ENCODE measurements at places on chromosomes 16 and 17.

DNA sequence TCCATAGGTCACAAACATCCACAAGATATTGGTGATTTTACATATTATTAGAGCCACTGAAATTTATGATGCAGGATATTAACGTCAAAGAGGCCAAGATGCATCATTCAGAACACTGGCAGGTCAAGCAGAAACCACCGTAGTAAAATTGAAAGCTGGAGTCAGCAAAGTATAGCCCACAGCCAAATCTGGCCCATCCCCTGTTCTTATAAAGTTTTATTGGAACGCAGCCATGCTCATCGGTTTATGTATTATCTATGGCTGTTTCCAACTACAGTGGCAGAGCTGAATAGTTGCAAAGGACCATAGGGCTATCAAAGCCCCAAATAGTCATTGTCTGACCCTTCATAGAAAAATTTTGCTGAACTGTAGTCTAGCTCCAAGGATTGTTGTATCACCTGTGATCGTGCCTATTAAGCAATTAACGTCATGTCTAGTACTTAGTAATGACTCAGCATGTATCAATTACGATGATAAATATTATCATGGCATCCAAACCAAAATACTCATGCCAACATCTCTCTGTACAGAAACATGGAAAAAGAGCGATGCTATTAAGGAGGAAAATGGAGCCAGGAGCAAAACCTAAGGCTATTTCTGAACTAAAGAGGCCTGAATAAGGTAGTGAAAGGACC is 165.6 kb downstream of the IRX3 start:
- DNase-seq: no peak

DNA sequence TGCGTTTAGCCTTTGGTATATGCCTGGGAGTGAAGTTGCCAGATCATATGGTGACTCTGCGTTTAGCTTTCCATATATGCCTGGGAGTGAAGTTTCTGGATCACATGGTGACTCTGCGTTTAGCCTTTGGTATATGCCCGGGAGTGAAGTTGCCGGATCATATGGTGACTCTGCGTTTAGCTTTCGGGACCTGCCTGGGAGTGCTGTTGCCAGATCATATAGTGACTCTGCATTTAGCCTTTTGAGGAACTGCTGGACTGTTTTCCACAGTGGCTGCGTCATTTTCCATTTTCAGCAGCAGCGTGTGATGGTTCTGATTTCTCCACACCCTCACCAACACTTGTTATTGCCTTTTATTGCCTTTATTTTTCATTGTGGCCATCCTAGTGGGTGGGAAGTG is 73.0 kb downstream of the OR1D5 start:
- DNase-seq: no peak

GRCh38 chr16:77191259-77191969 is 424 bp downstream of the MON1B start:
- no peak for DNase-seq

- DNase-seq: no peak
Observed at GRCh38 chr17:13601322-13601775, 380 bp downstream of the HS3ST3A1 start.

- no peak for DNase-seq
Observed at GRCh38 chr16:9040800-9041412, 50.5 kb upstream of the HAPSTR1 start.

- no peak for DNase-seq
Observed at GRCh38 chr16:87406495-87407088, 14.5 kb downstream of the MAP1LC3B start.

DNA sequence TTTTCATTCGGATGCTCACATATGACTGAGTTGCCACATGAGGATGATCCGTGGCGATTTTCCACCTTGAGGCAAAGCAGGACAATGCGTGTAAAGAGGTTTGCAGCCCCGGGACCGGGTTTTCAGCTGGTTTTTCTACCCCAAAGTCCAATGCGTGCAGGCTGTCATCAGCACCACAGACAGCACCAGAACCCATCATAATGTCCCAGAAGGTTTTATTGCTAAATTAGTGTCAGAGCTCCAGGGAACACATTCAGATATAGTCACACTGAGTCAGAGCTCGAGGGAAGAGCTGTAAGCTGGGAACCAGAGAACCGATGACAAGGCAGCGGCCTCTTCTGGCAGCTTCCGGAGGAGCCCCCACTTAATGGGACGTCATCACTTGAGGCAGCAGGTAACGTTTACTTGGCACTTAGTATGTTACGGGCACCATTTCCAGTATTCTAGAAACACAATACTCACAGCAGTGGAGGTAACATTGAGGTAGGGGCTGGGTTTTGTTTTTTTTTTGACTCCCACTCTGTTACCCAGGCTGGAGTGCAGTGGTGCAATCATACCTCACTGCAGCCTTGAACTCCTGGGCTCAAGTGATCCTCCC is 8.9 kb upstream of the NAGPA start:
- DNase-seq: no peak

GRCh38 chr16:25176136-25176535 is 40.6 kb upstream of the AQP8 start:
- DNase-seq: no peak

GRCh38 chr17:16912021-16912962 is 59.6 kb downstream of the TNFRSF13B start:
- DNase-seq: no peak

GRCh38 chr17:12979826-12980500 is 37.9 kb downstream of the ELAC2 start:
- no peak for DNase-seq

- no peak for DNase-seq
Observed at GRCh38 chr16:19175492-19176262, 7.6 kb downstream of the SYT17 start.

GRCh38 chr16:79165506-79165905 is 435.0 kb downstream of the MAF start:
- DNase-seq: peak; percentile 42

GRCh38 chr17:77455111-77455890 is 314.5 kb downstream of the SEC14L1 start:
- no peak for DNase-seq

DNA sequence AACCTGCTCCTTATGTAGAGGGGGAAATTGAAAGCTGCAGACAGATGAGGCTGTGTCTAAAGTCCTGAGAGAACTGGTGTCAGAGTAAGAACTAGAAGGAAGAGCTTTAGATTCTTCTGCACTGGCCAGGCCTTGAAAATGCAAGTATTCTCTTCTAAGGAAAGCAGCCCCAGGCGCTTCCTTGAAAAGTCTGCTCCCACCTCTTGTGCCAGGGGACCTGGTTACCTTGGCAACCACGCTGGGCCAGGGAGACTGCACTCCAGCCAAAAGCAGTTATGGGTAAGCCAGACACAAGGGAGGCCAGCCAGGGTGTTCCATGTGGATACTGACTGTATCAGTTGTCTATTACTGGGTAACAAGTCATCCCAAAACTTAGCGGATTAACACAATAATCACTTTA is 228.6 kb upstream of the SDK2 start:
- DNase-seq: no peak

DNA sequence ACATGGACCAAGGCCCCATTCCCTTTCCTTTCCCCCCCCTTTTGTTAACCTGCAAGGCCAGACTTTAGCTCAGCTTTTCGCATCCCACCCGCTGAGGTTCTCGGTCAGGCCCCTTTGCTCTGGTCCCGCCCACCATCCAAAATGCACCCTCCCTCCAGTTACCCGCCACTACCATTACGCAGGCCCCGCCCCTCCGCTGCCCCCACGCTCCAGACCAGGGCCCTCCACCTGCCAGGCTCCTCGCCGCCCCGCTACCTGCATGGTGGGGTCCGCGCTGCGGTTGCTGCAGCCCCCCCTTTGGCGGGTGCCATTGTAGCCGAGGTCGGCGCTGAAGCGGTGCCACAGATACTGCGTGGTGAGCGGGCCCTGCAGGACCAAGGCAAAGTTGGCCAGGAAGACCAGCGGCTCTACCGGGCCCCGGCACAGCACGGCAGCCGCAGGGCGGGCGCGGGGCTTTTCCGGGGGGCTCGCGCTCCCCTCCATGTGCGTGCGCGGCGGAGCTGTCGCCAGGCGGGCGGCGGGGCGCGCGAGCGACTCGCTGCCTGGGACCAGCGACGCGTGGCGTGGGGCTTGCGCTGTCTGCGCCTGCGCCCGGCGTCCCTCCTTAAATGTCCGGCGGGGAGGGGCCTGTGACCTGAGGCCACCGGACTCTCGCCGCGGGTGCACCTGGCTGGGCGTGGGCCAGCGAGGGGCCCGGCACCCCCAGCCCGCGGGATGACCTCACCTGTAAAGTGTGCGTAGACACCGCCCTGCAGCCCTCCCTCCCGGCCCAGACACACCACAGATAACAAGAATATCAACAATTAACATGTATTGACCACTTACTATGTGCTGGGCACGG is at the start of gene SLC46A1:
TSS of gene SLC46A1 (minus strand) at position 581 of the 841 bp plus-strand sequence. CDS start at position 483, 98 bp downstream.
- DNase-seq: peak; percentile 82

GRCh38 chr16:72464597-72465368 is 292.8 kb upstream of the PMFBP1 start:
- DNase-seq: no peak

DNA sequence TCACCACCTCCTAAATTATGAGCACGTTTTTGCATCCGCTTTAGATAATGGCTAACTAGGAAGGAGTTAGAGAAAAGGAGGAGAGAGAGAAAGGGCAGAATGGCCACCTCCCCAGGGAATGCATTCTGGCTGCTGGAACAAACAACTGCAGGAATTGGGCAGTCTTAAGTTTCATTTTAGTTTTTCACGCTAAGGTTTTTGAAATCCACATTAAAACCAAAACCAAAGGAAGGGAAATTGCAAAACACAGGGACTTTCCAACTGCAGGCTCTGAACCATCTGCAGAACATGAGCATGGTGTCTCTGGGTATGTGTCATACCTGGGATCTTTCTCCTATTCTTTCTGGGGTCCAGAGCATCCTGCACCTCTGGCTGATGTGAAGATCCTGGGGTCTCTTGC is 12.1 kb upstream of the CCL8 start:
- DNase-seq: no peak

GRCh38 chr16:75624921-75625334 is 1.8 kb upstream of the ADAT1 start:
- no peak for DNase-seq

GRCh38 chr16:1779741-1780676 is 2.4 kb downstream of the SPSB3 start:
- DNase-seq: no peak

- peak; percentile 87 for DNase-seq
Observed at GRCh38 chr17:17859909-17860765, 23.4 kb upstream of the SREBF1 start.

- DNase-seq: no peak
Observed at GRCh38 chr16:67723151-67723910, 4.2 kb upstream of the GFOD2 start.

GRCh38 chr16:13289515-13289914 is 388.1 kb downstream of the SHISA9 start:
- DNase-seq: no peak

DNA sequence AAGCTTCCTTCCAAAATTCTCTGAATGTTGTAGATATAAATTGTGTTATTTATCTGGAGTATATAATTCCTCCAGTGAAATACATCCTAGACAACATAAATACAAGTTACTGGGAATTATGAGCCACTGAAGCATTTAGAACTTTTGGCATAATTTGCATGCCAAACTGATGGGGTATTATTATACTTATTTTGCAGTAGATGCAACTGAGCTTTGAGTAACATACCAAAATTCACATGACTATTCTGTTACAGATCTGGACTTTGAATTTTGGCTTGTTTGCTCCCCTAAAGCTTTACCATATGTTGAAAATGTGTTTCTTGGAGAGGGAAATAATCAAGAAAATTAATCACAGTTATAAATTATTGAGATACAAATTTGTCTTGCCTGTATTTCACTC is 372.5 kb downstream of the CDH11 start:
- no peak for DNase-seq

DNA sequence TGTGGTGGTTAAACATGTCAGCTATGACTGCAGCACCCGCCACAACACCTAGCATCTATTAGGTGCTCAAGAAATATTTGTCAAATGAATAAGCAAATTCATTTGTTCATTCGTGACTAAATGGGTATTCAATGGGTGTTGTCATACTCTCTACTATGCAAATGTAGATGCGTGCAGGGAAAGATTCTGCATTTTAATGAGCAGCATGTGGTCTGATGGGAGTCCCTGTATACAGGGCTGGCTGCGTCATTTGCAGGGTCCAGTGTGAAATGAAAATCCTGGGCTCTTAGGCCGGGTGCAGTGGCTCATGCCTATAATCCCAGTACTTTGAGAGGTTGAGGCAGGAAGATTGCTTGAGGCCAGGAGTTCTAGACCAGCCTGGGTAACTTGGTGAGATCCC is 97.5 kb downstream of the CACNG3 start:
- no peak for DNase-seq

- no peak for DNase-seq
Observed at GRCh38 chr17:14092808-14093207, 23.5 kb downstream of the COX10 start.

GRCh38 chr16:20181416-20181815 is 107.7 kb upstream of the GPR139 start:
- DNase-seq: no peak

GRCh38 chr16:69187446-69188235 is 677 bp downstream of the SNTB2 start:
- DNase-seq: peak; percentile 82

DNA sequence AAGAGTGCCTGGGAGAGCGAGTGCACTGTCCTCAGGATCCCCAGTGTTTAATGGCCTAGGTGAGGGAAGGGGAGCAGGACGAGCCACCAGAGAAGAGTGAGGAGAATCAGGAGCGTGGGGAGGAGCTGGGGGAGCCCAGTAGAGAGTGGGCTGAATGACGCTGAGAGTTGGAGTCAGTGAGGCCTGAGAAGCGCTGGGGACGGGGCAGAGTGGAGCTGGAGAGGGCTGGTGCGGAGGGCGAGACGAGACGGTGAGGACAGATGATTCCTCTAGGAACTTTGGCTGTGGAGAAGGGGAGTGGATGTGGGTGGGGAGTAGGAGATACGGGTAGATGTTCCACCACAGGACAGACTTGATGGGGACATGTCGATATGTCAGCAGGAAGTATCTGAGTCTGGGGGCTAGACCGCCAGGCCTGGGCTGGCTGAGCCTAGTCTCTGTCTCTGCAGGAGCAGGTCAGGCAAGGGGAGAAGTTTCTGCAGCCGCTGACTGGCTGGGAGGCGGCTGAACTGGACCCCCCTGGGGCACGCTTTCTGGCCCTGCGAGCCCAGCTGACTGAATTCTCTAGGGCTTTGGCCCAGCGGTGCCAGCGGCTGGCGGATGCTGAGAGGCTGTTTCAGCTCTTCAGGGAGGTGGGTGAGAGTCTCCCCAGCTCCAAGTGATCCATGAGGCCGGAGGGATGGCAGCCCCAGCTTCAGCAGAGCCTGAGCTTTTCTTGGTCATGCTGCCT is 4.7 kb downstream of the PLEKHG4 start:
- no peak for DNase-seq

DNA sequence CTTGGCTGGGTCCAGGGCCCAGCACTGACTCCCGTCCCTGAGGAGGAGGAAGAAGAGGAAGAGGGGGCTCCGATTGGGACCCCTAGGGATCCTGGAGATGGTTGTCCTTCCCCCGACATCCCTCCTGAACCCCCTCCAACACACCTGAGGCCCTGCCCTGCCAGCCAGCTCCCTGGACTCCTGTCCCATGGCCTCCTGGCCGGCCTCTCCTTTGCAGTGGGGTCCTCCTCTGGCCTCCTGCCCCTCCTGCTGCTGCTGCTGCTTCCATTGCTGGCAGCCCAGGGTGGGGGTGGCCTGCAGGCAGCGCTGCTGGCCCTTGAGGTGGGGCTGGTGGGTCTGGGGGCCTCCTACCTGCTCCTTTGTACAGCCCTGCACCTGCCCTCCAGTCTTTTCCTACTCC is 8.5 kb downstream of the HIRIP3 start:
- DNase-seq: no peak

GRCh38 chr17:14605267-14605599 is 304.4 kb downstream of the HS3ST3B1 start:
- no peak for DNase-seq

Data from retina (tissue), 1 donor.